ENCODE measurements at places on chromosomes 7 and 10.

GRCh38 chr7:714251-714671 lies 12.2 kb upstream of the DNAAF5 start:
- DNase-seq: no peak

GRCh38 chr7:42080841-42081586 lies 156.0 kb downstream of the GLI3 start:
- no peak for DNase-seq

DNA sequence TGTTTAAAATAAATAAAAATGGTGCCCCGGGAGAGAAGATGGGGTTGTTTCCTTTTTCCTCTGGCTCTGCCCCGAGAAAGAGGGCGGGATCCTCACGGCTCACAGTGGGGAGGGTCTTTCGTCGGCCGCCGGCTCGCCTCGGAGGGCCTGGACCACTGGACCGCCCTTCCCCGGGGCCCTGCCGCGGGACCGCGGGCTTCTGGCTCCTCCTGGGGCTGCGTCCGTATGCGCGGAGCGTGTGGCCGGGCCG lies 3.5 kb upstream of the IGF2BP3 start:
- no peak for DNase-seq

DNA sequence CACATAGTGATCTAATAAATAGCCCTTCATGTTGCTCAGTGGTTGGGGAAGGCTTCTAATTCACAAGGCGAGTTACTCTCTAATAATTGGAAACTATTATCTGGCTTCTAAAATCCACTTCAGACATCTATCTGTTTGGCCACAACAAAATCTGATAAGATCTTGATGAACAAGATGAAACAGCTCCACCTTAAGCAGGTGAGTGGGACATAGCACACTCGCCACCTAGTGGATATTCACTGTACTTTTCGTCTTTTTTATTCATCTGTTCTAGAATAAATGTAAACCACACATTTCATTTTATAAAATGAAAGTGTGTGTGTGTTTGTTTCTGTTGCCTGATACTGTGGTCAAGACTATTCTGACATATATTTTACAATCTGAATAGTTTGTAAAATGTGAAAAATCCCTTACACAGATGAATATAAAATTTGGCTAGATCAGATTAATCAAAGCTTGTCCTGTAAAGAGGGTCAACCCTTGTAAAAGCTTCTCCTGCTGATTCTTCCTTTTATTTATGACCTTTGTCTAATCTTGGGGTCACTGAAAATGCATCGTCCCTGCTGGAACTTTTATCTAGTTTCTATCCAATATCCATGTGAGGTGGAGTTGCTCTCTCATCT lies 26.5 kb upstream of the CNTNAP2 start:
- DNase-seq: no peak

DNA sequence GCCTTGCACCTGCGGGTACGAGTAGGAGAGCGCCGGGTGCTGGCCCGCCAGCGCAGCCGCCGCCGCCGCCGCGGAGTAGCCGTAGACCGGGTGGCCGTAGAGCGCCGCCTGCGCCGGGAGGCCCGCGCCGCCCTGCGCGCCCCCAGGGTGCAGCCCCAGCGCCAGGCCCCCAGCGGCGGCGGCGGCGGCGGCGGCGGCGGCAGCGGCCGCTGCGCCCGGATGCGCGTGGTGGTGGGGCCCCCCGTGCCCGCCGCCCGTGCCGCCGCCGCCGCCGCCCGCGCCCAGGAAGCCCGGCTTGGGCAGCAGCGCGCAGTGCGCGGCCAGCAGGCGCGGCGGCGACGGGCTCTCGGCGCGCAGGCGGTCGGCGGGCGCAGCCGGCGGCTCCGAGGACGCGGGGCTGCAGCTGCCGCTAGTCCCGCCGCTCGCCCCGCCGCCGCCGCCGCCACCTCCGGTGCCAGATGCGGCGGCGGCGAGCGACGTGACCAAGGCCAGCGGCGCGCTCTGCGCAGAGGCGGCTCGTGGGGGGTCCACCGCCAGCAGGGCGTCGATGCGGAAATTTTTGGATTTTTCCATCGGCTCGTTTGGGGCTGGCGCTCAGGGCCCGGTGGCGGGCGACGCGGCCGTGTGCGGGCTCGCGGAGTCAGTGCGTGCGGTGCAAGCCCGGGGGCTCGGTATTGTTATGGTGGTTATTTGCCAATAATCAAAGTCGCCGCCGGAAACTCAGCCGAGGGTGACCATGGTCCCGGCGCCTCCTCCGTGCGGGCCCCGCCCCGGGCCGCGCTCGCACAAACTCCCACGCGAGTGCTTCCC lies 480 bp downstream of the MNX1 start:
- DNase-seq: no peak

DNA sequence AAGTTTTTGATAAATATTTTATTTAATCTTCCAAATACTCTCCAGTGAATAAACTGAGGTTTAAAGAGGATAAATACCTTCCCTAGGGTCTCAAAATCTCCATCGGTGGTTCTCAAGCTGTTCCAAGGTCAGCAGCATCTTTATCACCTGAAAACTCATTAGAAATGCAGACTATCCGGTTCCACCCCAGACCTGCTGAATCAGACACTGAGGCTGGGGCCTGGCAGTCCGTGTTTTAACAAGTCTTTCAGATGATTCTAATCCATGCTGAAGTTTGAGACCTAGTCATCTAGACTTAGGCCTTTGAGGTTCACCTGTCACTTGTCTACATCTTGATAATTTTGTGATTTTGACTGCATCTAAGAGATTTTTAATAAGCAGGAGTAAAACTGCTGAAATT lies 37.5 kb downstream of the PLEKHA8 start:
- no peak for DNase-seq

- DNase-seq: no peak
Observed at GRCh38 chr10:91579329-91579985, 53.4 kb downstream of the PPP1R3C start.

- no peak for DNase-seq
Observed at GRCh38 chr7:1007901-1008300, 24.9 kb downstream of the CYP2W1 start.

DNA sequence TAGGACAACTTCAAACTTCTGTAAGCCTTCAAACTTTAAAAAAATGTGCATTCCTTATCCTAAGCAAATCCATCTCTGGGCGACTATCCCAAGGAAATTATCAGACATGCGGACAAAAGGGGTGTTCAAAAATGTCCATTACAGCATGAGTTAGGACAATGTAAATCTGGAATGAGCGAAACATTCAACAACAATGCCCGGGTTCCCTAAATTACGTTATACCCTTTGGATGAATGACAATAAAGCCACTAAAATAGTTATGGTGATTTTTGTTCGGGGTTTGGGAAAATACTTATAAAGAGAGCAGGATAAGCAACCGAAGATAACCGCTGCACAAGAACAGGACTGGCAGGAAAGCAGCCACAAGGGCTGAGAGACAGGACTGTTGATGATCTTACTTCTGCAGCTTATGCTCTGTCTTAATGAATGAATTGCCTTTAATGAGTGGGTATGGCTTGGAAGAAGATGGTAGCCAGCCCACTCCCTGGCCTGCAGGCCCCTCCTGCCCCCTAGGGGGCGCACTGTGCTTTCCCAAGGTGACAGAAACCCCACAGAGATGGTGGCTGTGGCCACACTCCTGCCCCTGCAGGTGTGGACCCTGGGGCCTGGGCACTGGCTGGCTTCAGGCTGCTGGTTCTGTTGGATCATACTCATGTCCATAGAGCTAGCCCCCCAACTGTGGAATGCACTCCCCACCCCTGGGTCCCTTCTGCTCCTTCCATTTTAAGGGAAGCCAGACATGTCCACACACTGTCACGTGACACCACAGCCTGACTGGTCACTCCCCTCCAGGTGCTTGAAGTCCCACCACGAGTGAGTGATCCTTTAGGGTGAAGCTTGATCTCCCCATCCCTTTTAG lies 45.0 kb downstream of the ZCCHC24 start:
- peak; percentile 33 for DNase-seq

- no peak for DNase-seq
Observed at GRCh38 chr7:2151237-2151636, 81.5 kb downstream of the MAD1L1 start.

- DNase-seq: no peak
Observed at GRCh38 chr10:59904426-59905065, 1.8 kb downstream of the CCDC6 start.

- DNase-seq: no peak
Observed at GRCh38 chr7:100847360-100847759, 5.2 kb upstream of the SLC12A9 start.

DNA sequence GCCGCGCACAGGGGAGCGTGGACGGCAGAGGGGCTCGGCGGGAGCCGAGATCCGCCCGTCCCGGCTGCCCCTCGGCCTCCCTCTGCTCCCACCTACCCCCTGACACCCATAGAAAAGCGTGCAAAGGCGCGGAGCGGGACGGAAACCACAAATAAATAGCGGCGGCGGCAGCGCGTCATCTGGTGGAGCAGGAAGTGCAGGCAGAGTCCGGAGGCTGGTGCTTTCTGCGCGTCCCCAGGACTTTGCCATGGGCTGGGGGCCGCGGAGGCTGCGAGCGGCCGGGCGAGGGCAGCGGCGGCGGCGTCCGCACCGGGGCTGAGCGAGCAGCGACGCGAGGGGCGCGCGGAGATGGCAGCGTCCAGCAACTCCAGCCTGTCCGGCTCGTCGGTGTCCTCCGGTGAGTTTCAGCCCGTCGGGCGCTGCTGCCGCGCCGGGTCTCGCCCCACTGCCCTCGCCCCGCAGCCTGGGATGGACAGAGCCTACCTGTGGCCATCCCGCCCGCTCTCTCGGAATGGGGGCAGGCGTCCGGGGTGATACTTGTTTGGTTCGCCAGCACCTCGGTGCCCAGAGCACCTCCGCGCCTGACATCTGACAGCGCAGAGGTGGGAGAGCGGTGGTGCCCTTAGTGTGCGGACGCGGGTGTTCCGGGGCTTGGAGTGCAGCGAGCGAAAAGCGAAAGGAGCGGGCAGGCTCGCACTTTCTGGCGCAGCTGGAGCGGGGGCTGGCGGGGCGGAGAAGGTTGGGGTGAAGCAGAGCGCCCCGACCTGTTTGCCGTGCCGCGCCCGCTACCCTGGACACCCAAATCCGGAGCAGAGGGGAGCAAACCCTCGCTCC lies at the start of gene CHN2:
CHN2 (plus strand) TSS at position 182 of the 834 bp plus-strand sequence.
- DNase-seq: peak; percentile 41

DNA sequence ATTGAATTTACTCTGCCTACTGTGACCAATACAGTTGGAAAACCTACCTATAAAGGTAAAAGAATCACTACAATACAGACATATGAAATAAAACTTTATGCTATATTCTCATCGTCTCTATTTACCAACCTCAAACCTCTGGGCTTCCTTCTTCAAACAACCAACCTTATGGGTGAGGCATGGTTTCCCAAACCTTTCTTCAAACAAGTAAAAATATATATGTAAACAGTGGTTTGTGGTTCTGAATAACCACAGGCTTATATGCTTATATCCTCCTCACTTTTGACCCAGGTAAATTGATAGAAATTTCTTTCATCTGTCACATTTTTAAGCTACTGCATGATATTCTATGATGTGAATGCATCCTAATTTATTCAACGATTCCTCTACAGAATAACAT lies 103.6 kb downstream of the ITGB1 start:
- no peak for DNase-seq

- no peak for DNase-seq
Observed at GRCh38 chr10:132943058-132943790, 854 bp upstream of the CFAP46 start.

DNA sequence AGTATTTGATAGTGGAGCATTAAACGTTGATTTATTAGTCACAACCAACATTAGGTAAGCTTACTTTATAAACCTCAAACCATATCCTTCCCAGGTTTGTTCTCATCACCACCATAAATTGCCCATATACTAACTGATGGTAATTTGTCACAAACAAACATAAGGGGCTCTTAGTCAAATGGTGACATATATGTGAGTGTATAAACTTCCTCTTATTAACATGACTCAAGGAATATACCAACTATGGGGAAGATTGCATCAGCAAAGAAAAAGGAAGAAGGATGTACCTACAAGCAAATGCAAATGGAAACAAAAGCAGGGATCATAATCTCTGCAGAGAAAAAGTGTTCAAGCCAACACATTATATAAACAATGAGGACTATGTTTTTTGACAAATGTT lies 418.2 kb upstream of the AKR1E2 start:
- no peak for DNase-seq

DNA sequence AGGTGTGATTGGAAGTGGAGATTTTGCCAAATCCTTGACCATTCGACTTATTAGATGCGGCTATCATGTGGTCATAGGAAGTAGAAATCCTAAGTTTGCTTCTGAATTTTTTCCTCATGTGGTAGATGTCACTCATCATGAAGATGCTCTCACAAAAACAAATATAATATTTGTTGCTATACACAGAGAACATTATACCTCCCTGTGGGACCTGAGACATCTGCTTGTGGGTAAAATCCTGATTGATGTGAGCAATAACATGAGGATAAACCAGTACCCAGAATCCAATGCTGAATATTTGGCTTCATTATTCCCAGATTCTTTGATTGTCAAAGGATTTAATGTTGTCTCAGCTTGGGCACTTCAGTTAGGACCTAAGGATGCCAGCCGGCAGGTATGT lies 13.6 kb downstream of the STEAP2 start:
- no peak for DNase-seq

DNA sequence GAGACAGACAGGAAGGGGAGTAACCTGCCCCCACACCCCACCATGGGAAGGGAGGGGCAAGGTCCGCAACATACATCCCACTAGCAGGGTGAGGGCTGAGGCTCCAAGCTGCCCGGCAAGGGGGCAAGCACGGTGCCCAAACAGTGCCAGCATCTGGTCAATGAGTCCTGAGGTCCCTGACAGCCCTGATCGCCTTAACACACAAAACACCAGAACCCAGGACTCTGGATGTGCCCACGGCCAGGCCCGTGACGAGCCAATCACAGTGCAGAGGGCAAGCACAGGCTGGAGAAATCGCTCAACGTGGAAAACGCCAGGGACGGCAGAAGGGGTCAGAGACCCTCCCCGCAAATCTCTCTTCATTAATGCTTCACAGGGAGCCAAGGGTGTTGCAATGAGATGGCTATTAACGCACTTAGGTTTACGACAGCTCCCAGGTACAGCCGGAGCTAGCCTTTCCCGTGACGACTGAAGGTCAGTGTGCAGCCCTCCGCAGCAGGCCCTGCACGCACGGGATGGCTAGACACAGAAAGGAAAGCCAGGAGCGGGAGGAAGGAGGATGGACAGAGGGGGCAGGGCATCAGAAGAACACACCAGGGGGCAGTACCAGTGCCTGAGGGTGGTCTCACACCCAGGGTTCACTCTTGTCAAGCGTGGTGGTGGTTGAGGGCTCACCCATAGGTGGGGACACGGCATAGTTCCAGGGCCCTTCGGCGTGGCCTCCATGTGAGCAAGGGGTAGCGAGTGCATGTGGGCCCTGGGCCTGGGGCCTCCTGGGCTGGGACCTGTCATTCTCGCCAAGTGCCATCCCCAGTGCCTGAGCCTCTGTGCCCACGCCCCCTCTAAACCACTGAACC lies 220.5 kb downstream of the MAD1L1 start:
- no peak for DNase-seq

GRCh38 chr7:25765110-25765655 lies 386.8 kb upstream of the NFE2L3 start:
- DNase-seq: no peak

GRCh38 chr7:133705596-133705995 lies 421.5 kb upstream of the LRGUK start:
- no peak for DNase-seq
